ENCODE measurements at places on chromosomes 5 and 9.

GRCh38 chr9:19074836-19075235 lies 25.6 kb downstream of the RRAGA start:
- no peak for DNase-seq

- no peak for DNase-seq
These were observed 415.1 kb downstream of the HCN1 start for GRCh38 chr5:45281081-45281480.

- DNase-seq, result no peak
These were observed 37.1 kb upstream of the FAT2 start for GRCh38 chr5:151628112-151628823.

GRCh38 chr5:165241811-165242210 lies 1736.4 kb downstream of the MAT2B start:
- no peak for DNase-seq

DNA sequence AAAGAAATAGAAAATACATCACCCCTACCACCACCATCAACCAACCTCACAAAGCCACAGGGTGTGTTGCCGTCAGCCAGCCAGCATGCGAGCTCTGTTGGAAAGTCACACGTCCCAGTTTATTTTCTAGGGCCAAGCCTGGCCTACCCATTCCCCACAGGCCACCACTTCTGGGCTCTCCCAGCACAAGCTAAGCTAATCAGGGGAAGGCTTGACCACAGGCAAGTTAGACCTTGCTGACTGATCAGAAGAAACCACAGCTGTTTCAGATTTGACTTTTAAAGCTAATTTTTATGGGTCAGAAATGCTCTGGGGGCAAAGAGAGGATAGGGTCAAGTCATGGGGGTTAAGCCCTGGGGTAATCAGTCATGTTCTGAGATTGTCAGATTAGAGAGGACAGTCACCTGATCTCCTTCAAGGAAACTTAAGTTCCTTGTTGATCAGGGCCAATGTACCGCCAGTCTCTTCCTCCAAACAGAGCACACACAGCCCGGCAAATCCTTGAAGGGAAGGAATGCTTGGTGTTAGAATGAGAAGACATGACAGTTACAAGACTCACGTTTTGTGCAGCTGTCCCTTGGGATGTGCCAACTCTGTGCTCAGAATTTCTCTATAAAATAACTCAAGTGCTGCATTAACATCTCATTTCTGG lies 7.6 kb downstream of the SHB start:
- DNase-seq, result no peak

- no peak for DNase-seq
These were observed 800.6 kb upstream of the CDH6 start for GRCh38 chr5:30392897-30393296.

GRCh38 chr9:1057910-1058309 lies 7.8 kb downstream of the DMRT2 start:
- no peak for DNase-seq

DNA sequence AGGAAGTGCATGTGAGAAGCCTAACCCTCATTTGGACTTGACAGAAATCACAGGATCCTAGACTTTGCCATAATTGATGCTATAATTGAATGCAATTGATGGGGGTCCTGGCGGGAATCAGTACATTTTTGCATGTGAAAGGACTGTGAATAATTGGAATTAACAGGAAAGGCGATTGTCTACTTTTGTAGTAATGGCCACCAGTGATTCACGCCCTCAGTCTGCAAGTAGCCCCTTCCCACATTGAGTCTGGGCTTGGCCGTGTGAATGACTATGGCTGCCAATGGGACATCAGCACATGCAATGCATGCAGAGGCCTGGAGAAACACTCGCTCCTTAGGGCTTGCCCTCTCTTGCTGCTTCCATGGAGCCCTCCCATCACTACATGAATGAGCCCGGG lies 107.8 kb upstream of the OSMR start:
- DNase-seq, result no peak

GRCh38 chr9:33765411-33765810 lies 29.9 kb upstream of the PRSS3 start:
- no peak for DNase-seq

DNA sequence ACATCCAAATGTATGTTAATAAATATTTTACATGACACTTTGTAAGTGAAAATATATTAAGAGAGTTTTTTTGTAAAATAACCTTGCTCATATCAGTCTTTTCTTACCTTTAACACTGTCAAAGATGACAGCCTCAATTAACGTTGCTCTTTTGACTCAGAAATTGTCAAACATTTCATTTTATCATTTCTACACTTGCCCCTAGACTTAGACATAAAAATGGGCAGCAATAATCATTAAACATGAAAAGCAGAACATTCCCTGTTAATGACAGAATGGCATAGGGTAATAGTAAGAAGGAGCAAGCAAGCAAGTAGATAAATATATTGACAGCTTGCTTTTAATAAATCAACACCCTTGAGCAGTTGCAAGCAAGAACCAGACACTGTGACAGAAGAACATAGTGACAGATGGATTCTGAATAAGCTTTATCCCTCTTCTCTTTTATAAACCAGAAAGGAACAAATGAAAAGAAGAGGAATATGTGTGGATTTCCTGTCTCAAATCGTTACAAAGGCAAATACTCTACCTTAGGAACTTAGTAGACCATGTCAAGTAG lies 796.0 kb upstream of the CHD1 start:
- no peak for DNase-seq

GRCh38 chr9:115033800-115034199 lies 84.2 kb downstream of the TNC start:
- DNase-seq, result no peak

DNA sequence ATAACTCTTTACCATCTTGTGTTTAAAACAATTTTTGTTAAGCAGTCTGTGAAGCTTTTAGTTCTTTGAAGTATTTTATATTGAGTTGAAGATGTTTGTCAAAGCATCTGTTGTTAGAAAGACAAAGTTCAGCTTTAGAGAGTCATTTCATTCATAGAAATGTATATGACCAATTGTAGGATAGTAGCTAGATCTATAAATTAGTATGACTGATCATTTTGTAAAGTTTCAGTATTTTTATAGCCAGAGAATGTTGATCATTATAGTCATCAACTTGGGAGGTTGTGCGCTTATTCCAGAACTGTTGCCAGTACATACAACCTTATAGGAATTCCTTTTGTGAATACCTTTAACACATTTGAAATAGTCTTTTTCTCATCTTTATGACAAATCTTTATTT lies 5.2 kb downstream of the NIPBL start:
- DNase-seq, result no peak

- DNase-seq, result no peak
These were observed 237.0 kb downstream of the TENT4A start for GRCh38 chr5:6950250-6950649.

DNA sequence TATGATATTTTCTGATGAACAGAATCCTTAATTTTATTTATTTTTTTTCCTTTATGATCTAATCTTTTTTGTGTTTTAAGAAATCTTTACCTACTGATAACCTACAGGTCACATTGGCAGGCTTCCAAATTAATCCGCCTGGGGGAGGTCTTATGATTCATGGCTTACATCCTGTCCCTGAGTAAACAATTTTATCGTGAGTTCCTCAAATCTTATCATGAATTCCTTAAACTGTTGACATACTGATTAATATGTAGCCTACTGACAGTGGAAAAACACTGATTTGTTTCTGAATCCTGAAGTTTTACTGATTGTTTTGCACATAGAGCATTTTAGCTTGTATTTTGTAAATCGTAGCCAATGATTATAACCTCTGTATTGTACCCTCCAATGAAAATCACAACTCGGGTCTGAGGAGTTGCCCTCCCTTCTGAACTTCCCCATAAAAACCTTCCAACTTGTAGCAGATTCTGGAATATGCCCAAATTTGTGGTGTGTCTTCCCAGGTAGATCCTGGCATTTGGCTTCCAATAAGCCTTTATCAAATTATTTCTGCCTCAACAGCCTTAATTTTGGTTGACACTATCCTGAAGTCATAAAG lies 105.6 kb downstream of the VCAN start:
- DNase-seq, result no peak

- no peak for DNase-seq
These were observed 105.2 kb downstream of the DPYSL3 start for GRCh38 chr5:147404706-147405105.

- DNase-seq, result no peak
These were observed 40.0 kb upstream of the PDZD2 start for GRCh38 chr5:31598640-31599611.

GRCh38 chr5:180071531-180072255 lies at the start of gene RNF130:
Gene RNF130 (minus strand): TSS chr5:180071759. CDS start chr5:180071702, 57 bp downstream.
- peak; percentile 77 for DNase-seq

DNA sequence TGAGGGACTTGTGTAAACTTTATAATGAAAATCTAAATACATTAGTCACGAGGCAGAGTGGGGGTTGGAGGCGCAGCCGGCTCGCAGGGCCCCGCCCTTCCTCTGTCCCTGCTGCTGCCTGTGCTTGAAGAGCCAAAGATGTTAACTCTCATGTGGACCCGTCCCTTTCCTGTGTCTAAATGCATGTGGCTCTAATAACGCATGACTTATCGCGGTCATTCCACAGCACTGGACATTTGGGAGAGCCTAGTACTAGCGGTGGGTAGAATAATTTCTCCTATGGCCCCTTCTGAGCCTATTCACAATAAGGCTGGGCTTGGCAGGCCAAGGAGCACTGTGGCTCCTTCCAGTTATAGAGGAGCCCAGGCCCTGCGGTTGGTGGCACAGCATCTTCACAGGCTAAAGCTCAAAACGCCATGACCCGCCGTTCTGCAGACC lies 82.3 kb upstream of the SIMC1 start:
- DNase-seq, result no peak

GRCh38 chr5:60856066-60856465 lies 12.0 kb upstream of the ELOVL7 start:
- DNase-seq, result no peak

GRCh38 chr9:35847792-35848572 lies 19.0 kb downstream of the TMEM8B start:
- DNase-seq, result no peak

DNA sequence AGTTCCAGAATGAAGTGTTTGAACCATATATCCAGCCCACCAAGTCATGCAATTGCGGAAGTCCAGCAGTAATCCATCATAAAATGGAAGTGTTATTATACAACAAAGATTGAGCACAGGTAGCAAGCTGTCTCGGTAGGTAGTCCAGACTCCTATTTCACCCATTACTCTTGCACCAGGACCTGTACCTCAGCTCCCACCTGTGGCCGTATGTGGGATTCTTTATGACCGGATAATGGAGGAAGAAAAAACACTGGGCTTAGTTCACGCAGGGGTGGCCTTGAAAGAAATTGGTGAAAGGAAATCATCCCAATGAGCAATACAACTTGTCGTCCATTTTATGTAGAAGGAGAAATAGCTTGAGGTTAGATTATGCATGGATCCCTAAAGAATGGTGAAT lies 216.3 kb downstream of the ESM1 start:
- DNase-seq, result no peak

GRCh38 chr5:149975409-149975808 lies 14.9 kb downstream of the SLC26A2 start:
- DNase-seq, result no peak

GRCh38 chr9:95104581-95104960 lies 212.9 kb downstream of the FANCC start:
- no peak for DNase-seq

DNA sequence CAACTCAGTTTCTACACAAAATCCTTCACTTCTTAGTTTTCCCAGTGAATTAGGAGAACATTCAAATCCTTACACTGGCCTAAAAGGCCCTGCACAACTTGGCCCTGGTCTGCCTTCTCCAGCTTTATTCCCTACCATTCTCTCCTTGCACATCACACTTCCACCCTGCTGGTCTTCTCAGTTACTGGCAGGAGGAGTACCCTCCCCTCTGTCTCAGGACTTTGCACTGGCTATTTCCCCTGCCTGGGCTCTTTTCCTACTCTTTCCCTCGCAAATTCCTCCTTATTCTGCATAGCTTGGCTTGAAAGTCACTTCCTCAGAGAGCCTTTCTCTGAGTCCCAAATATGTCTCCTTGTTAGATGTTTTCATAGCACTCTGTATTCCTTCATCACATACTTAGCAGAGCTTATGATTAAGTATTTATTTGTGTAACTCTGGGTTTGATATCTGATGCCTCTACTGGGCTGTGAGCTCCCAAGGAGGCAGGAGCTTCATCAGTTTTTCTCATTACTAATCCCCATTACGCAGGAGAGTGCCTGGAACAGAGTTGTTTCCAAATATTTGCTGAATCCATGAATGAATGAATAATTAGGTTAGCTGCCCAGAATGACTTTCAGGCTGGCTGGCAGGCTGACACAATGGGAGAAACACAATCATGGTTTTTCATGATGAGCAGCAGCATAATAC lies 159.8 kb upstream of the KLF9 start:
- DNase-seq, result no peak

GRCh38 chr5:60010853-60011252 lies 117.3 kb upstream of the PDE4D start:
- no peak for DNase-seq

- no peak for DNase-seq
These were observed 45.6 kb upstream of the STXBP1 start for GRCh38 chr9:127566351-127567001.

DNA sequence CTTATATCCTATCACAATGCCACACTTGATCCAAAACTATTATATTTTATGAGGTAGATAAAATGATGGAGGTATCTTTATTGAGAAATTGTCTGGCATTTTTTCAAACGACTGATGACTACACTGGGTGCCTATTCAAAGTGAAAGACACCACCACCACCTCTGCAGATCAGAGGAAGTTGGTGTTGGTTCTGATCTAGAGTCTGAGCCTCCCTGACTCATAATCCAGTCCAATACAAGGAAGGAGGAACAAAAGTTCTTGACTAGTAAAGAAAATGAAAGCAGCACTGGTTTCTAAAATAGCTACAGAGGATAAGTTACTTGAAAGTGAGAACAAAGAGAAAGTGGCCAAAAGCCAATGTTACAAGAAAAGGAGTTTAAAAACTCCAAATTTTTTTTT lies 139.9 kb downstream of the RFX3 start:
- no peak for DNase-seq

DNA sequence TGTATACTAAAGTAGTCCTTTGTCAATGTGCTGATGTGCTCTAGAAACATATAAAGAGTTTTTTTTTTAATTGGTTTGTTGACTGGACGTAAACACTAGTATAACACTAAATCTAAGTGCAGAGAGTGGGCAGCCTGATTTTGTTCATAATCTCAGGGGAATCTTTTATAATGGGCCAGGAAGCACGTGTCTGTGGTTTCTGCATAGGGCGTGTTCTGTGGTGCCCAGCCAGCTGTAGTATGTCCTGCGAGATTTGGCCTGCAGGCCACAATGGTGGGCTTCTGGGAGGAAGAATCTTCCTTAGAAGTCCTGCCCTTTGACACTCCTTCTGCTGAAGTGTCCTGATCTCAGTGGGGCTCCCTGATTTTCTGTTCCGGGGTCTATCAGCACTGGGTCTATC lies 49.0 kb upstream of the DHFR start:
- DNase-seq, result no peak

Data from stimulated activated CD8-positive, alpha-beta memory T cell treated with anti-CD3 and anti-CD28 coated beads, Interleukin-4, amount 100 ng/mL, for 1 hour (primary cell).